Neural progenitor cell (in vitro differentiated cells): ENCODE measurements at places on chromosomes 3 and 15.

DNA sequence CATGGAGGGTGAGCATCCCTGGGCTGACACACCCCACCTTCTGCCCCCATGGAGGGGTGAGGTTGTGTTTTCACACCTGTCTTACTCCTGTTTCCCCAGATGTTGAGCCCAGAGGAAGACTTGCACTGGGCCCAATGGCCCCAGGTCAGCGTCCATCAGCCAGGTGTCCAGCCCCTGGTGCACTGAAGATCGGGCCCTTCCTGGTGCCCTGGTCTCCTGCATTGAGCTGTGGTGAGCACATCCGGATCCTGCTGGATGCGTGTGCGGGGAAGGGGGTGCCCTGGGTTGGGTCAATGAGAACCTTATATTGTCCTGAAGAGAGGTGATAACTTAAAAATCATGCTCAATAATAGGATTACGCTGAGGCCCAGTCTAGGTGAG, 227.3 kb downstream of the SNRPN start:
- no peak for DNase-seq

- DNase-seq = no peak
Observed at GRCh38 chr3:182954553-182955235, 25.6 kb downstream of the DCUN1D1 start.

DNA sequence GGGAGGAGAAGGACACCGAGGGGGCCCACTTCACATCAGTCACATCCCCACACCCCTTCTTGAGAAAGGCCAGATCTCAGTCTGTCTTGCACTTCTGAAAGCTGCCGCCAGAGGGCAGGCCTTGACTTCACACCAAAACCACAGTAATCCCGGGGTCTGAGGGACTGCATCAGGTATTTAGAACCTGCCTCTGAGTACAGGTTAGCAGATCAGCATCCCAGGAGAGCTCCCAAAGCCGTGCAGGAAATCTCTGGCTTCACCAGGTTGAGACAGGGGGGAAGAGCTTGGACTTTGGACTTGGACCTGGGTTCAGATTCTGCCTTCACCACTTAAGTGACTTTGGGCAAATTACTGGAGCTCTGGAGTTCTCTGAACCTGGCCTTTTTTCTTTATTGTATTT, 50.3 kb downstream of the LHFPL4 start:
- peak; percentile 88 for DNase-seq

DNA sequence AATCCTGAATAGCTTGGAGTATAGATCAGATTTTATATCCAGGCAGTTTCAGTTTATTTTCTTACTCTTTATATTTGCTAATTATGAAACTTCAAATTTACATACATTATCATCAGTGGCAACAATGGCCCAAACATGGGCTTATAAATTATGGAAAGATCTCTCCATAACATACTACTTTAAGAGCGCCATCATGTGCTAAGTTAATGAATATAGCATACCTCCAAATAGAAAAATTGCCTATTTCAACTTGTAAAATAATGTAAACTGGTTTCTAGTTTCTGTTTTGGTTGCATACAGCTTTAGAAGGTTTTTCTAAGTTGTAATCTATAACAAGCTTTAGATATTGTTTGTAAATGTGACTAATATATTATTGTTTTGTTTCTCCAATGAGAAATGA, 531.3 kb upstream of the UBE2E2 start:
- no peak for DNase-seq
